Stimulated activated CD4-positive, alpha-beta T cell treated with anti-CD3 and anti-CD28 coated beads, Interleukin-2, amount 100 ng/mL, for 48 hours (primary cell): ENCODE measurements at places on chromosomes 5 and 9.

DNA sequence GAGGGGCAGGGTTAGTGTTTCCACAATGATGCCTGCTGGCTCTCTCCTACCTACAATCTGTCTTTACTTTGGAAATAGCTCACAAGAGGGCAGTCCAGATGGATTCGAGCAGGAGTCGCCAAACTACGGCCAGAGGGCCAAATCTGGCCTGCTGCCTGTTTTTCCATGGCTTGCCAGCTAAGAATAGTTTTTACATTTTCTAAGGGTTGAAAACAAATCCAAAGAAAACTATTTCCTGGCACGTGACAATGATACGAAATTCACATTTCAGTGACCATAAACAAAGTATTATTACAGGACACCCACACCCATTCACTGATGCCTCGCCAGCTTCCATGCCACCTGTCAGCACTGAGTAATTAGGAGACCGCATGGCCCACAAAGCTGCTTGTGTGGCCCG, 162.9 kb upstream of the WWC1 start:
- DNase-seq = no peak

- no peak for DNase-seq
These were observed 20.8 kb upstream of the SNCAIP start for GRCh38 chr5:122291000-122291901.

DNA sequence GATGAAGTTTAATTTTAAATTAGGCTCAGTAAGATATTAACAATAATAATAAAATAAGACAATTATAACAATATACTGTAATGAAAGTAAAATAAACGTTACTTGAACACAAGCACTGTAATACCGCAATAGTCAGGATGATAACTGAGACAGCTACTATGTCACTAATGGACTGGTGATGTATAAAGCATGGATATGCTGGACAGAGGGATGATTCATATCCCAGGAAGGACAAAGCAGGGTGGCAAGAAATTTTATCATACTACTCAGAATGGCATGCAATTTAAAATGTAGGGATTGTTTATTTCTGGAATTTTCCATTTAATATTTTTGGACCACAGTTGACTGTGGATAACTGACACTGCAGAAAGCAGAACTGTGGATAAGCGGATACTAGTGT, 196.9 kb downstream of the VPS13A start:
- no peak for DNase-seq

GRCh38 chr5:180692429-180692828, 43.0 kb upstream of the FLT4 start:
- no peak for DNase-seq

DNA sequence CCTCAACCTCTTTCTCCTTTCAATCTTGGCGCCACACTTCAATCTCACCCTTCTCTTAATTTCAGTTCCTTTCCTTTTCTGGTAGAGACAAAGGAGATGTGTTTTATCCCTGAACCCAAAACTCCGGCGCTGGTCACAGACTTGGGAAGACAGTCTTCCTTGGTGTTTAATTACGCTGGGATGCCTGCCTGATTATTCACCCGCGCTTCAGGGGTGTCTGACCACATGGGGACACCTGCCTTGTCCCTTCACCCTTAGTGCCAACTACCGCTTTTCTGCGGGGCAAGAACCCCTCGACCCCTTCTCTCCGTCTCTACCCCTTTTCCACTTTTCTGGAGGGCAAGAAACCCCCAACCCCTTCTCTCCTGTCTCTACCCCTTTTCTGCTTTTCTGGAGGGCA, 261.1 kb downstream of the SMARCA2 start:
- no peak for DNase-seq

DNA sequence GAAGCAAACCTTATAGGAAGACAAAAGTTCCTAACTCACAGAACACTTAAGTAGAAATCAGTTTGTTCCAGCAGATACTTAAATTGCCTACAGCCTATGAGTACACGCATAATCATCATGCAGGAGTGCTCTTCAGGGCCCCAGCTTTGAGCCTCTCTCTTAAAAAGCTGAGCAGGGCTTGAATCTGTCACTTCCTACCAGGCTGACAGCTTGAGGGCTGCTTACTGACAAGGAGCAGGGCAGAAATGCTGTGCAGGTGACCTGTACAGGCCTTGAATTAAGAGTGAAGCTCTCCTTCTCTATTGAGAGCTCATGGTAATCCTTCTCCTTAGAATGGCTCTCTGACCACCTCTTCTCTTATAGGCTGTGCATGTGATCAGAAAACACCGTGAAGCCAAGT, 66.5 kb upstream of the MAST4 start:
- DNase-seq = no peak

DNA sequence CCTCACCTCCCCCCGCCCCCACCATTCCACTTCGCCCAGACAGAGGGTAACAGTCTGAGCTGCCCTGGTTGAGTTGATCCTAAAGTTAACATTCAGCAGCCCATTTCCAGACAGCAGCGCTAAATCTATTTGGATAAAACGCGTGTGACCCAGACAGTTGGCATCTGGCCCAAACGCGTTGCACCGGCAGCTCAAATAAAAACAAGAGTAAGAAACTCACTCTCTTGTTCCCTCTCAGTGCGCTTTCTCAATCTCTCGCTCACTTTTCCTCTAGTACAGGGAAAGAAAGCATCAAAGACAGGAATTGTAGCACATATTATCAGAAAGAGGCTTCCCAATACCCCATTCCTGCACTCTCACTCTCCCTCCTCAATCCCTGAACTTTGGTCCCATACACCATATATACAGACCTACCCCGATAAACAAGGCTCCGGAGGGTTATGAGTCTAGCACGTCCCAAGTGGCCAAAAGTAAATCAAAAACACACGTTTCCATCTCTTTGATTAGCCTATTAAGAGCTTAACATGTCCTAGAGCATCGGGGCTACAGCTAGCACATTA, 1.3 kb downstream of the ADAMTS6 start:
- DNase-seq = no peak

DNA sequence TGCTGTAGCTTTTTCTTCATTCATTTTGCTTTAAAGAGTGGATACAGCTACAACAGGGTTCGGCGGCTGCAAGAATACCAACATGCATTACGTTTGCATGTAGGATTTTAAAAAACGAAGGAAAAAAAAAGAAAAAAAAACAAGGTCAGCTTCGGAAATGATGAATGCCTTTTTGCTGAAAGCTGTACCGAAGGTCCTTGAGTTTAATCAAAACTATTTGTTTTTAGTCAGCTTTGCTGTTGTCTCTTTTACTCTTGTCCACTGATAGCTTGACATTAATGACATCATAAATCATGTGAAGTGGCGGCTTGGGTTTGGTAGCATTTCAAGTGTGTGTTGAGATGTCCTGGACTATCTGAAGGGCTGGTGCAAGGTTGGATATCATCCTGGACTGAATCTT, 779.1 kb downstream of the NR2F1-AS1 start:
- no peak for DNase-seq

DNA sequence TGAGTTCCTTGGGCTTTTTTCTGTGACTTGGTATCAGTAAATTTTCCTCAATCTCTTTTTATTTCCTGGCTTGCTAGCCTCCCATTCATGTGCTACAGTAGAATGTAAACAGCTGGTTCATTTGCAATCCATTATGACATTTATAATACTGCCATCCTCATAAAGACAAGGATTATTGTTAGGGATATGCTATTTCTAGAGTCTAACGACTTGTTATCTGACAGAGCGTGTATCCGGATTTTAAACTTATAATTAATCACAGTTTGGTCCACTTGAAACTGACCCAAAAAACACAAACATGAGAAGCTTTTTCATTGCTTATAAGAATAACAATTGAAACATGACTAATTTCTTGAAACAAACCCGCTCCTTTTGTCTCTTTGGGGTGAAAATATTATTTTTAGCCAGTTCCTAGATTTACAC, 585.8 kb downstream of the TLE4 start:
- DNase-seq = no peak

GRCh38 chr5:178199581-178200434, 4.5 kb upstream of the HNRNPAB start:
- no peak for DNase-seq

- DNase-seq = no peak
These were observed 711 bp downstream of the PGGT1B start for GRCh38 chr5:115262011-115262320.

DNA sequence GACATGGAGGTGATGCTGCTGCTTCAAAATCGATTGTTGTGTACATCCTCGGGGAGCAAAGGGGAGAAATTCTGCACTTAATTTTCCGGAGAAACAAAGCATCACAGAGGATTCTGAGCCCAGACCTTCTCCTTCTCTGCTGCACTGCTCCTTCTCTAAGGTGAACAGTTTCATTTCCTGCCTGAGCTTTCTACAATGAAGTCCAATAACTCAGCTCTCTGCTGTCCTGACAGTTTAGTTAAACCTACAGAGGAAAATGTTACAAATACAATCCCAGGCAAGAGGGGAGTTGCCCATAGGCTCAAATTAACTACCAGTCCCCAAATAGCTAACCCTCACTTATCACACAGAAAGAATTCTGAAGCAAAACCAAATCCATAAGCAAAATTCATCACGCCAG, 206.3 kb downstream of the EFNA5 start:
- no peak for DNase-seq

DNA sequence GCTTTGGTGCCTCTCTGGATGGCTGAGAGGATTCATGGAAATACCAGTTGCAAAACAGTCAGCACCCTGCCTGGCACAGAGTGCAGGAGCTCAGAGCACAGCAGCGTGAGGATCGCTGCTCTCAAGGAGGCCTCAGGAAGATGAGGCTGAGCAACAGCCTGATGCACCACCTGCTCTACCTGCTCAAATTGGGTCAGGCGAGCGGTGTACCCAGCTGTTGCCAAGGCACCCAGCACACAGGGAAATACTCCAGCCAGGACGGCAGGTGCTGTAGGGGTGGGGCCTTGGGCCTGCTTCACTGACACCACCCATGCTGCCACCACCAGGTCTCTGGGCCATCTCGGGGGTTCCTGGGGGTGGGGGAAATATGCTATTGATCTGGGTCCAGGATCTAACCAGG, 4.3 kb downstream of the EEIG1 start:
- DNase-seq = no peak

DNA sequence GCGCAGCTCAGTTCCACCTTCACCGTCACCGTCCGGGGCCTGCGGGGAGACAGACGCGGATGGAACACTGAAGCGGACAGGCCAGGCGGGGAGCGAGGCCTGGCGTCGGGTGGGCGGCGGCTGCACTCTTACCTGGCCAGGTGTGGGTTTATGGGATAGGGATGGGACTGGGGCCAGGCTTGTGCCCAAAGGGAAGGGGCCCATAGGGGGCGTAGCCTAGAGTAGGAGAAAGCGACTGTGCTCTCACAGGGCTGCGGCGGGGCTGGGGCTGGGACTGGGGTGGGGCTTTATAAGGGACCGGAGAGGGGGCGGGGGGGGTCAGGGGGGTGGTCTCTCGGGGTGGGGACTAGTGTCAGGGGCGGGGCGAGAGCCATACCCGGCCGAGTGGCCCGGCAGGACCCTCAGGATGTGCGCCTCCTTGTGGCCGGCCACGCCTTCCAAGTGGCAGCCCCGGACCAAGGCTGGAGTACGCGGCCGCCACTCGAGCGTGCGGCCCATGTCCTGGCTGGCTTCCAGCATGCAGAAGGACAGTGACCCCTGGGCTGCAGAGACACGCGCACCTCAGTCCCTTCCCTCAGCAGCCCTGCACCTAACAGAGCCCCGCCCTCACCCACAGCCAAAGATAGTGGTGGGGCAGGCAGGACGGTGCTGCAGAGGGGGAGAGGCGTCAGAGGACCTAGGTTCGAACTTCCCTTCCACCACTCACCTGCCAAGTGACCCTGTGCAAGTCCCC, 22.8 kb downstream of the FPGS start:
- no peak for DNase-seq

- no peak for DNase-seq
These were observed 329.2 kb downstream of the TMEM167A start for GRCh38 chr5:82747986-82748385.

DNA sequence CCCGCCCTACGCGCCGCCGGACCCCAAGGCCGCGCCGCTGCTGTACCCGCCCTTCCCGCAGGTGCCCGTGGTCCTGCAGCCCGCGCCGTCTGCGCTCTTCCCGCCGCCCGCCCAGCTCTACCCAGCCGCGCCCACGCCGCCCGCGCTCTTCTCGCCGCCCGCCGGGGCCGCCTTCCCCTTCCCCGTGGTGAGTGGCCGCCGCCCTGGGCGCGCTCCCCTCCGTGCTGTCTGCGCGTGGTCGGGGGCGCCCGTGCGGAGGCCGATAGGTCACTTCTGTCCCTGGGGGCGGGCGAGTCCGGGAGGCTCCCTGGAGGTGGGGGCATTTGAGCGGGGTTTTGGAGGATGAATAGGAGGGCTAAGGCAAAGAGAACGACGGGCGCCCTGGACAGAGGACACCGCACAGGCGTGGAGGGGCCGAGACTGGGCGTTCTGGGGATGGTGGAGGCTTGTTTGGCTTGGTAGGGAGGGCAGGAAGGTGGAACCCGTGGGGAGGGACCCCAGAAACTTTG, 9.6 kb downstream of the PRRT1B start:
- no peak for DNase-seq

GRCh38 chr5:72814104-72814503, 2.4 kb upstream of the TNPO1 start:
- DNase-seq = no peak

DNA sequence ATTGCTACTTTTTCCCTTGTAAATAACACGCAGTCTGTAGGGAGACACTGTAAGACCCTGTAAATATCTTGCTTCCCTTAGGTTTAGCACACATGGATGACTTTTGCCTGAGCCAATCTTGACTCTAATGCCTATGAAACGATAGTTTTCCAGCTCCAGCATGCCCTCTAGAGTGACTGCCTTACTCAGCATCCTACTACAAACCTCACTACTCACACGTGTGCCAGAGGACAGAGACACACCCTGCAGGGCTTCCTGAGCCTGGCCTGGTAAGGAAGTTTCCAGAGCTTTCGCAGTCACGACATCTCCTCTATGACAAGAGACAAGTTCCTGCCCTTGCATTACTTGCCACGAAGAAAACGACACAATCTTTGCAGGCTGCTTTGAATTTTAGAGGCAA, 138.1 kb downstream of the ATPSCKMT start:
- no peak for DNase-seq

DNA sequence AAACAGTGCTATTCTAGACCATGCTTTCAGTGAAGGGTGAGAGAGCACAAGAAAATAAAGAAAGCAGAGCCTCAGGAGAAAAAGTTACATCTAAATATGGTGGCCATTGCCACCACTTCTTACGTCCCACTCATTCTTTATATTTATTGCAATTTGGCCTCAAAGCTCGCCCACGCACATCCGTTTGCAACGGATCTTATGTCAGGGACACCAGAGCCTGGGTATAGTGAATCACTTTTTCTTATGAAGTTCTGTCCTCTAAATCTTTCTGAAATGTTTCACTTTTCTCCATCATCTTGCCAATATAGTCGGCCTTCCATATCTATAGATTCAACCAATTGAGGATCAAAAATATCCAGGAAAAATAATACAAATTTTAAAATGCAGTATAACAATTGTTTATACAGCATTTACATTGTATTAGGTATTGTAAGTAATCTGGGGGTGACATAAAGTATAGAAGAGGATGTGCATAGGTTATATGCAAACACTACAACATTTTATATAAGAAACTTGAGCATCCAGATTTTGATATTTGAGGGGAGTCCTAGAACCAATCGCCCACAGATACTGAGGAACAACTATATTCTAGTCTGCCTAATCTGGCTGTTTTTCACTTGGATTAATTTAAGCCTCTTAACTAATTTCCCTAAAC, 35.2 kb downstream of the GOLPH3 start:
- DNase-seq = peak; percentile 69
